ENCODE measurements at places on chromosomes 3 and 15.

GRCh38 chr3:409011-409410 is 212.4 kb downstream of the CHL1 start:
- DNase-seq: no peak

DNA sequence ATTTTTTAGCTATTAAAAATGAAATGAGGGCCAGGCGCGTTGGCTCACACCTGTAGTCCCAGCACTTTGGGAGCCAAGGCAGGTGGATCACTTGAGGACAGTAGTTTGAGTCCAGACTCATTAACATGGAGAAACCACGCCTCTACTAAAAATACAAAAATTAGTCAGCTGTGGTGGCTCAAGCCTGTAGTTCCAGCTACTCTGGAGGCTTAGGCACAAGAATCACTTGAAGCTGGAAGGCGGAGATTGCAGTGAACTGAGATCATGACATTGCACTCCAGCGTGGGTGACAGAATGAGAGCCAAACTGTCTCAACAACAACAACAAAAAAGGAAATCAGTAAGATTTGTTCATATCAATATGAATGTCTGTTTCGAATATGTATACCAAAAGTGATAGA is 517.1 kb downstream of the ROBO1 start:
- DNase-seq: no peak

DNA sequence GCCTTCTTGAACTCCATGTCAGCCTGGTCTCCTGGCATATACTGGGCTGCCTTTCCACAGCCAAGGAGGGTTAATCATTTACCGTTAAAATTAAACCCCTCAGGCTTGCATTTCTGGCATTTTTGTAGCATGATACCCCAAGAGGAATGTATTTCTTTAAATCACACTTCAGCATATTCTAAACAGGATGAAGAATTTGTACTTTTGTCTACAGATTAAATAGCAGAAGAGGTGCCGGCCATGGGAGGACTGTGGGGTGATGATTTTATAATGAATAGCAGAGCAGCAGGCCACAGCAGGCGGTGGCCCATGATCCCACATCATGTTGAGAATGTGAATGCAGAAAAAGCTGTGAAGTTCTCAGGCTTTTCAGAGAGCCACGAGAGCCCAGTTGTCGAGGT is 90.2 kb downstream of the ARNT2 start:
- DNase-seq: no peak

DNA sequence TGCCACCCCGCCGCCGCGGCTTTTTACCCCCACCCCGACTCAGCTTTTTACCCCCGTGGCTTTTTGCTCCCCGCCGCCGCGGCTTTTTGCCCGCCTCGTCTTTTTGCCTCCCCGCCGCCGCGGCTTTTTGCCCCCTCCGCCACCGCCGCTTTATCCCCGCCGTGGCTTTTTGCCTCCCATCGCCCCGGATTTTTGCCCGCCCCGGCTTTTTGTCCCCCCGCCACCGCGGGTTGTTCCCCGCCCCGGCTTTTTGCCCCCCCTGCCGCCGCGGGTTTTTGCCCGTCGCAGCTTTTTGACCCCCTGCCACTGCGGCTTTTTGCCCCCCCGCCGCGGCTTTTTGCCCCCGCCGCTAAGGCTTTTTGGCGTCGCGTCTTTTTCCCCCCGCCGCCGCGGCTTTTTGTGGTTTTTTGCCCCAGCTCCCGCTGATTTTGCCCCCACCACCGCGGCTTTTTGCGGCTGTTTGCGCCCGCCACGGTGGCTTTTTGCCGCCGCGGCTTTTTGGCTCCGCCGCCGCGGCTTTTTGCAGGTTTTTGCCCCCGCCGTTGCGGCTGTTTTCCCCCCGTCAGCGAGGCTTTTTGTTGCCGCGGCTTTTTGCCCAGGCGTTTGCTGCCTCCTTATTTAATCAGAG is 597.2 kb downstream of the GOLGA6L6 start:
- no peak for DNase-seq

All from GM18507 (cell line).